Activated CD8-positive, alpha-beta T cell treated with anti-CD3 and anti-CD28 coated beads, Interleukin-2, amount 10 ng/mL, durations not matched to agents 7 days and 5 days (primary cell): ENCODE measurements at places on chromosomes 16 and 17. TPM values are rescaled to one million over a fixed set of nuclear protein-coding genes. Genes with fewer than 3 reads are reported as not detected.

Gene PRSS33
- total RNA-seq, result not detected

Gene ASB16
- 0.26 TPM for total RNA-seq

Gene KRTAP2-1
- total RNA-seq, result not detected

Gene HOXB4
- total RNA-seq, result 5.7 TPM

Gene VTN
- total RNA-seq, result not detected

Gene SMTNL2
- not detected for total RNA-seq

Gene TNFRSF13B
- not detected for total RNA-seq

Gene CNP
- total RNA-seq, result 94.6 TPM

Gene CEP20
- 38.8 TPM for total RNA-seq

Gene HBZ
- total RNA-seq, result not detected

Gene FBXL19
- 22.7 TPM for total RNA-seq

Gene HOXB6
- not detected for total RNA-seq

Gene SRL
- total RNA-seq, result not detected

Gene TSPOAP1
- 45.8 TPM for total RNA-seq

Gene SPATA32
- total RNA-seq, result 0.52 TPM

Gene KLHDC4
- 91.7 TPM for total RNA-seq

Gene EPX
- not detected for total RNA-seq

Gene KRT17
- not detected for total RNA-seq

Gene SPATA22
- not detected for total RNA-seq

Gene HSF4
- 34.4 TPM for total RNA-seq

Gene KRT33A
- not detected for total RNA-seq

Gene PPP1R27
- total RNA-seq, result not detected

Gene TMEM235
- total RNA-seq, result not detected
